ENCODE measurements at places on chromosomes 11 and 22.

DNA sequence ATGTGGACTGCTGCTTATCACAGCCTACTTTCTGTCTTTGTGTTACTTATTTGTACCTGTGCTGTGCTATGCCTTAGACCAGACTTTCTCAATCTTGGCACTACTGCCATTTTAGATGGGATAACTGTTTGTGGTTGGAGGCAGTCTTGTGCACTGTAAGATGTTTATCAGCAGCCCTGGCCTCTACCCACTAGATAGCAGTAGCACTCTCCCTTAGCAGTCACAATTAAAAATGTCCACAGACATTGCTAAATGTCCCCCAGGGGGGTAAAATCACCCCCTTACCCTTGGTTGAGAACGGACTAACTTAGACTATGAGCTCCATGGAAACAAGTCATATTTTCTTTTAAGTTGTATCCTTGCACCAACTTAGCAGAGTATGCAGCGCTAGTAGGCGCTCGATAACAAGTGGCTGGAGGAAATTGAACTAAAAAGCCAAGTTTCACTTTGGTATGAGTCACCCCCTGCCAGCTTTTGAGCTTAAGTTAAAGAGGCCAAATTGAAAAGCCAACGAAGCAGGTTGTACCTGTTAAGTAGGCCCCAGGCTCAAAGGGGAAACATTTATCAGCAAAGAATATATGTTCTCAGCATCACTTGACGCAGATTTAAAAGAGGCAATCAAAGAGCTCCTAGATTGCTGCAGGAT lies 304.8 kb upstream of the SORL1-AS1 start:
- no peak for DNase-seq

DNA sequence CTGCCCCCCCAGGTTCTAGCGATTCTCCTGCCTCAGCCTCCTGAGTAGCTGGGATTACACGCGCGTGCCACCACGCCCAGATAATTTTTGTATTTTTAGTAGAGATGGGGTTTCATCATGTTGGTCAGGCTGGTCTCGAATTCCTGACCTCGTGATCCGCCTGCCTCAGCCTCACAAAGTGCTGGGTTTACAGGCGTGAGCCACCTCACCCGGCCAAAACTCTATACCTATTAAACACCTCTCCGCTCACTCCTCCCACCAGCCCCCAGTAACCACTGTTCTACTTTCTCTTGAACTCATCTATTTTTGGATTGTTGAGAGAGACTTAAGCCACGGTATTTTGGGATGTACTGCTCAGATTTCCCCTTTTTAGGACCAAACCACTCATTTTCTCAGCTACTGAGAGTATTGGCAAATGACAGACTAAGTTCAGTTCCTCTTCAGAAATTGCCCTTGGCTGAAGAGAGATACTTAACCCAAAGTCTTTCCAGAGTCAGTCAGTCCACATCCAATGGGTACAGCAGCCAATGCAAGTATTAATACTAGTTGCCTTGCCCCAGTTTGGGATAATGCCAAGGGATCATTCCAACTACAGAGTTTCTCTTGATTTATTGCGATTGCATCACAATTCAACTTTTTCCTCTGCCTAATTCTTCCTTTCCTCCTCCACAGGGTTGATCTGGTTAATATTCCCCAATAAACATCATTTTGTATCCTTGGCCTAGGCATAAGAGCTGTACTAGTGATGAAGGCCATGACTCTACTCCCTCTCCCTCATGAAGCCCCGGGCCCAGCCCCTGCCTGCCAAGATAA lies 36.8 kb upstream of the CSTF3 start:
- DNase-seq: no peak

GRCh38 chr11:92738276-92738675 lies 231.2 kb upstream of the MTNR1B start:
- no peak for DNase-seq

DNA sequence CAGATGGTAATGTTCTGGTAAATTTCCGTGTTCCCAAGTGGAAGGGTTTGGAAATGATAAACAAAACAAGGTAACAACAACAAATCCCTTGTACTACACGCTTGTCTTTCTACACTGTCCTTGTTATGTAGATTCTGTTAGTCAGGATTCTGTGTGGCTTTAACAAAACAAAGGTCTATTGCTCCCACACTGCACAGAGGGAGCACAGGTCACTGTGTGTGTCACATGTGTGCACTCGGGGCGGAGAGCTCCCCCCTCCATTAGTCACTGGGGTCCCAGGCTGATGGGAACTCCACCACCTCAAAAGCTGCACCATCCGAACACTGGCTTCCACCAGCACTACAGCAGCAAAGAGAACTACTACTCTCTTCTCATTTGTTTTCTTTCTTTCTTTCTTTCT lies 227.9 kb downstream of the NTM start:
- DNase-seq: no peak

DNA sequence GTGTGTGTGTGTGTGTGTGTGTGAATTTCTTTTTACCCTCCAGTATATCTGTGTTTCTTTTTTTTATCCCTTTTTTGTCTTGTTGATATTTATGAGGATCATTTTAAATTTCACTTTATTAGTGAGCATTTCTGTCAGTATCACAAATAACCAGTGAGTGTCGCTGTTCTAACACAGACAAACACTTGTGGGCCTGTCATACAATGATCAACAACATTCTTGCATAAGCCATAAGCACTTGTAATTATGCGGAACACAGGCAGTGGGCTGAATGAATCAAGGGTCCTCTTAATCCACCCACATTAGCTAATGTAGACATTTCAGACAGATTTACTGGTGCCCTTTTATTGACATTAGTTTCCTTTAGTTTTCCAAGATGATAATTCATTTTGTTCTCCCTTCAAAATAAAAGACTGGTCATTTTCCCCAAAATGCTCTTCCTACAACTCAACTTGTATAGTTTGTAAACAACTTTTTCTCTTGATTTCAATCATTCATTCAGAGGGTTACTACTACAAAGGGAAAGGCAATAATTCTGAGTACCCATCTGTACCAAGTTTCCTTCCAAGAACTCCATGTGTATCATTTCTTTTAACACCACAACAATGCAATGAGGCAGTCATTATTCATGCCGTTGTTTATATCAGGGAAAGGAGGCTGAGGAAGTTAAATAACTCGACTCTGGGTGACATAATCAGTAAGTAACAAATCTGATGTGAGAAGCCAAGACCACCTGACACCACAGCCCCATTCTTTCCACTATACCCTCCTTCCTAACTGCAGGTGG lies 34.5 kb upstream of the ANO3 start:
- DNase-seq: no peak

DNA sequence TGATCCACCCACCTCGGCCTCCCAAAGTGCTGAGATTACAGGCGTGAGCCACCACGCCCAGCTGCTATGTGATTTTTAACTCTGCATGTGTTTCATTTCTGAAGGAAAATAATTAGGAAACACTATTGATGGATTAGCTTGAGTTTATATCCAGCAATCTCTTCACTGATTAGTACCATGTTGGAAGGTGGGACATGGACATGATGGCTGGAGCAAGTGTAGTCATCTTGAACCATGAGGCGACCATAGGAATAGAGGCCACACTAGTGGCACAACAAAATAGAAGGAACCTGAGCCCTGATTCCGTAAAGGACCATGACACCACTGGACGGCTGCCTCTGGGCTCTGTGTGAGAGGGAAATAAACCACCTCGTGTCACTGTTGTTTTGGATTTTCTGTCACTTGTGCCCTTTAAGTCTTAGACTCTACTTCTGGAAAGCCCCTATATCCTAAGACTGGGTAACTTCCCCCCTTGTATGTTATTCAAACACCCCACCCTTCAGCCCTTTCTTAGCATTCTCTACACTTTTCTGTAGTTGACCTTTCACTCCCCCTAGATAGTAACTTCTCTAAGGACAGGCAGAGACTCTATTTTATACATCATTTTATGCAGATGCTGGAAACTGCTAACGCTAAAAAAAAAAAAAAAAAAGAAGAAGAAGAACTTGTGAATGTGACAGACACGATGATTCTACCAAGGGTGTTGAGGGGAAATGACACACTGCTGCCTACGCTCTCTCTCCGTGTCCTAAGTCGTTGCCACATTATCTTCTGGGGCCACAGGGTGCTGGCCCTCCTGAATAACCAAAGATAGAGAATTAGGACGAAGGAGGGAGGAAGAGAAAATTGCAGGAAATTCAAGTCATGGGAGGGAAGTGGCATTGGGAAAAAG lies 2.7 kb upstream of the VPS37C start:
- DNase-seq: no peak

GRCh38 chr11:132318421-132319157 lies 948.2 kb downstream of the NTM start:
- DNase-seq: no peak

GRCh38 chr22:36323182-36323854 lies 64.4 kb downstream of the MYH9 start:
- DNase-seq: no peak

DNA sequence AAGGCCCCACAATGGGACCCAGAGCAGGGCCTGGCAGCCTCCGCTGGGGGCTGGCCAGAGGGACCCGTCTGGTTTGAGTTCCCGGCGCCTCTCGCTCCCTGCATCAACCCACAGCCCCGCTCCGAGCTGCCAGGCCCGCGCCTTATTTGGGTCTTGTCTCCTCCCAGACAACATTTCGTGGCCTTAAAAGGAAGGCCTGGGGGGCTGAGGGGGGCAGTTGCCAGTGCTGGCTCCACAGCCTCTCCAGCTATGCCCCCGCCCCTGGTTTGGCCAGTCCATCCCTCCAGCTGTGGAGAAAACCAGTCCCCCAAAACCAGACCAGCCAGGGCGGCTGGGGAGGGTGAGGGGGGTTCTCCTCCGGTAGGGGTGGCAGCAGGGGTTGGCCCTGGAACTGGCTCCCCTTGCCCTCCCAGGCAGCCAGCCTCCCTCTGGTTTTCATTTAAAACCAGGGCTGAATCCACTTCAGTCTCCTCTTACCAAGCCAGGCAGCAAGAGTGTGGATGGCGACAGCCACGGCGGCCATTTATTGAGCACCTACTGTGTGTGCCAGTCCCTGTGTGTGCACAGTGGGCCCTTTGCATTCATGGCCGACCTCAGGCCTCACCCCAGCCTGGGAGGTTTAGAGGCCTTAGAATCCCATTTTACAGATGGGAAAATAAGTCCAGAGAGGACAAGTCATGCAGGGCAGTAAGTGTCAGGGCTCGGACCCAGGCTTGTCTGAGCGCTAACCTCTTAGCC lies 18.6 kb downstream of the EMID1 start:
- DNase-seq: no peak

GRCh38 chr11:62008193-62008592 lies 40.8 kb upstream of the FTH1 start:
- DNase-seq: no peak

- no peak for DNase-seq
Observed at GRCh38 chr11:36274414-36274813, 14.8 kb downstream of the COMMD9 start.

DNA sequence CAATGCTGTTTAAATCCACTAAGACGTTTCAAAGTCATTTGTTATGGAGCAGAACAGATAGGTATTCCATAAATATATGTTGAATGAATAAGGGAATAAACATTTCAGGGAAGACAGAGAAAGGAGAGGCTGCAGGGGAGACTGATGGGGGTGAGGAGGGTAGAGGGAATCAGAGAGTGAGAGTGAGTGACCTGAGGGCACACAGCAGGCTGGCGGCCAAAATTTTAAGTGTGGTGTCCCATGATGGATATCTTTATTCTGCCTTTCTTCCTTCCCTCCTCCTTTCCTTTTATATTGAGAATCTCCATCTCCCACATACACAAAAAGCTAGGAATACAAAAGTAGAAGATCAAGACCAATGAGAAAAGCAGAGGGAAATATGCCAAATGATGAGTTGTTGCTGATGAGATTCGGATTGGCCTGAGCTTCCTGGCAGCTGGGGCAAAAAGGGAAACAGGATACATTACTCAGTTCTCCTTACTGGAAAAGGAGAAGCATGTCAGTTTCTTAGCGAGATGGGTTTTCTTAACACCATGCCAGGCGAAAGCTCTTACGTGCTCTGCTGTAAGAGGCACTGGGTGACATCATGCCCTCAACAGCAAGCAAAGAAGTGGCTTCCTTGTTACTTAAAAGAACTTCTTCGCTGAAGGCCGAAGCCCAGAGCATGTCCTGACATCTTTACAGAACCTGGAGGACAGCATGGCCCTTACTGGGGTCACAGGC lies 11.2 kb upstream of the CYTH4 start:
- DNase-seq: no peak

GRCh38 chr11:57167125-57167846 lies 14.5 kb upstream of the LRRC55 start:
- DNase-seq: no peak

GRCh38 chr11:2481253-2481652 lies 36.4 kb downstream of the KCNQ1 start:
- no peak for DNase-seq

DNA sequence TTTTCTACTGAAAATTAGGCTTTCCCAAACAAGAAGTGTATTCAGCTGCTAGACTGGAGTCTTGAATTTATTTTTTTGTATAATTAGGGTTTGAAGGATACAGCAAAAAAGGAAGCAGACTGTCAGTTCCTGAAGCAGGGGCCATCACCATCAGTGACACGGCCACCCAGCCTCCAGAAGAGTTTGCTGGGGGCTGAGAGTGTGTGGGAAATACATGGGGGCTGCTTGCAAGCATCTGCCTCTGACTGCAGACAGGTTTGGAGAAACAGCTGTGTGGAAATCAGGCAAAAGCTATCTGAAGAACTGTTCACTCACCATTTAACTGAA lies 23.0 kb downstream of the FZD4 start:
- no peak for DNase-seq

DNA sequence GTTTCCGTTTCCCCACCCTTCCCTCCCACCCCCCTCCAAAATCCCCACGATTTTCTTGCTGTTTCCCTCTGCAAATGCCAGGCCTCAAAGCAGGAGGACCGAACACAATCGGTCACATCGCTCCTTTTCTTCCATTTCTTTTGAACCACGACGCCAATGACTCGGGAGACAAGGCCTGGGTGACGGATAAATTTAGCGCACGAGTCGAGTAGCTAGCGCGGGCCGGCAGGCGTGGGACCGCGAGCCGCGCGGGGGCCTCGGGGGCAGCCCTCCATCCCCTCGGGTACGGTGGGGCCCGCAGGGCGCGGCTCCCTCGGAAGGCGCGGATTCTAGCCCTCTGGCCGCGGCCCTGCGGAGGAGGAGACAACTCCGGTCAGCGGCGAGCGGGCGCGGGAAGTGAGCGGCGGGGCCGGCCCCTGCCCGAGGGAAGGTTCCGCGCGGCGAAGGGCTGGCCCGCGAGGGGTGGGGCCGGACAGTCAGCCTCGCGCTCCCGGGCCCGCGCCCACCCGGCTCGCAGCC lies 414 bp downstream of the JOSD1 start:
- DNase-seq: no peak

DNA sequence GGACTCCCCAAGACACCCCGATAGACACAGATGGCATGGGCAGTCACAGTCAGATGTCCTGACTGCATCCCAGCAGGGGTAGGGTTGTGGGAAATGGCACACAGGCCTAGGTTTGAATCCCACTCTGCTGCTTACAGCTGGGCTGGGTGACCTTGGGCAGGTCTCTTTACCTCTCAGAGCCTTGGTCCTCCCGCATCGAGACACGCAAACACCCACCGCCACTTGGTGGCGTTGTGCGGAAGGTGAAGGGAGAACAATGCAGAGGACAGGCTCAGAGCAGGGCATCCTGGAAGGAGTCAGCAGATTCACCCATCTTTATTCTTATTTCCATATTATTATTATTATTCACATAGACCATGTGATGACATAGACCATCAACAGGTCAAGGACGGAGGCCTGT lies 140.5 kb downstream of the MIAT start:
- DNase-seq: no peak

All from CD4-positive, alpha-beta T cell treated with Interleukin-4 for 4 hours (primary cell).